NCI-H2081 treated with DMSO at 0.1 percent for 48 hours (cell line): ENCODE measurements at places on chromosomes 3 and 15.

DNA sequence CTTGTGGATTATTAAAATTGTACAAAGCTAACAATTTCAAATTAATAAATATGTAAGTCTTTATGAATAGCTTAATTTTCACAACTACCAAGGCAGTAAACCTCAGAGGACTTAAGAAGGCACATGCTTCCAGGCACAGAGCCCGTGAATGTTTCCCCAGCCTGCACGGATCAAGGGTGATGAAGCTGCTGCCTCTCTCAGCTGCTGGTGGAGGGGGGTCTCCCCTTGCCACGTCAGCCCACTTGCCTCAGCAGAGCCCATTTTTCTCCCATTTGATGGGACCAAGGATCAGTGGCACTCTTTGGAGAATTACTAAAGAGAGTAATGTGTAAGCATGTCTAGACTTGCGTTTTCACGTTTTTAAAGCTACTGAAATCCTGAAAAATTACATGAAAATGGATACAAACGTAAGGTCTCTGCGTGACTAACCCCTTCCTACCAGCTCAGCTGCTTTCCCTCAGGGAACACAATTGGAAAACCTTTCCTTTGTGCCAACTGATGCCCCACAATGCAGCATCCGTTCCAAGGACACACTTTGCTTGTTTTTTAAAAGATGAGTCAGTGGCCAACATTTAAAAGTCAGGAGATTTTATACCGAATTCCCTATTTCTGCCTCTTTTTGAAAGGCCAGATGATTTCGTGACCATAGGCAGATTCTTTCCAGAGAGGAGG lies 494.1 kb downstream of the GABRG3 start:
- no peak for DNase-seq

GRCh38 chr15:22895465-22896190 lies 57.2 kb downstream of the NIPA2 start:
- DNase-seq = no peak

DNA sequence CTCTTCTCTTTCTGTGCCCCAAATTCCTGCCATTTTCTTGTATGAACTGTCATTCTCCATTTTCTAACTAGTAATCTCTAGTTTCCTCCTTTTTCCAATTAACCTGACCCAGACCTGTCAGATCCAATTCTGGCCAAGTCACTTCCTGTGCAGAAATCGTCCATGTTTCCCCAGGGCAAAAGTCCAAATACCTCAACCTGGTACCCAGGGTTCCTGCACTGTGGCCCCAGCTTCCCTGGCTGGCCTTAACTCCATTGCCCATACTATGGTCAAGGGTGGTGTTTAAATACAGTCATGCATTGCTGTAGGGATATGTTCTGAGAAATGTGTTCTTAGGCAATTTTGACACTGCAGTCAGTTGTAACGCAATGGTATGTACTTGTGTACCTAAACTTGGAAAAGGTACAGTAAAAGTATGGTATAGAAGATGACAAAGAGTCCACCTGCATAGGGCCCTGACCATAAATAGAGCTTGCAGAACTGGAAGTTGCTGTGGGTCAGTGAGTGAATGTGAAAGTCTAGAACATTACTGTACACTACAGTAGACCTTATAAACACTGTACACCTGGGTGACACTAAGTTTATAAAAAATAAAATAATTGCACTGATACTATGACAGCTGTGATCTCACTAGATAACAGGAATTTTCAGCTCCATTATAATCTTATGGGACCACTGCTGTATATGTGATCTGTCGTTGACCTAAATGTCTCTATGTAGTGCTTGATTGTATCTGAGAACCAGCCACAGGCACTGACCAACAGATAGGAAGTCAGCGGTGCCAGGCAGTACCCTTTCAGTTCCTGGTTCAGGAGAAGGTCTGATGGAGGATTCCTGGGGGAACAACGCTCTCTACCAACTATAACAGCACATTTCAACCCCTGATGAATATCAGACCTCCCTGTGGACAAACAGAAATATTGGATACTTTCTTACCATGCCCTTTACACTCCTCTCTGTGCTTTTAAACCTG lies 336.1 kb upstream of the PROK2 start:
- DNase-seq = no peak

DNA sequence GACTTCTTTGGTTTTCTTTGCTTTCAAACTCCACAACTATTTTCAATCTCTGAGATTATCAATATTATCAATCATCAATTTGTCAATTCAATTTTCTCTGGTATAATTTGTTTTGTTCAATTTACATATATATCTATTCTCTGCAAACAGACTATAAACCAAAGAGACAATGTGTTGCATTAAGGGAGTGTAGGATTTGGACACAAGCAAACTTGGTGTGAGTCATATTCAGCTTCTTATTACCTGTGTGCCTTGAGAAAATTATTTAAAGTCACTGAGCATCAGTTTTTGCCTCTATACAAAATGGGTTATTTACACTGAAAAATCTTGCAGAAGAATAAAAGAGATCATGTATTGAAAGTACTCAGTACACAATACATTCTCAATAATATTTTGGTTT lies 177.8 kb downstream of the NECTIN3 start:
- DNase-seq = no peak

- DNase-seq = peak; percentile 55
Measured at GRCh38 chr3:108182339-108182738, 39.9 kb downstream of the IFT57 start.
